ENCODE measurements at places on chromosomes 12 and 14.

- DNase-seq, result no peak
Observed at GRCh38 chr14:95495538-95496025, 20.9 kb downstream of the SYNE3 start.

- DNase-seq, result no peak
Observed at GRCh38 chr12:109807954-109808643, 25.1 kb downstream of the TRPV4 start.

GRCh38 chr14:28635387-28635786 is 131.2 kb upstream of the FOXG1 start:
- peak; percentile 23 for DNase-seq

DNA sequence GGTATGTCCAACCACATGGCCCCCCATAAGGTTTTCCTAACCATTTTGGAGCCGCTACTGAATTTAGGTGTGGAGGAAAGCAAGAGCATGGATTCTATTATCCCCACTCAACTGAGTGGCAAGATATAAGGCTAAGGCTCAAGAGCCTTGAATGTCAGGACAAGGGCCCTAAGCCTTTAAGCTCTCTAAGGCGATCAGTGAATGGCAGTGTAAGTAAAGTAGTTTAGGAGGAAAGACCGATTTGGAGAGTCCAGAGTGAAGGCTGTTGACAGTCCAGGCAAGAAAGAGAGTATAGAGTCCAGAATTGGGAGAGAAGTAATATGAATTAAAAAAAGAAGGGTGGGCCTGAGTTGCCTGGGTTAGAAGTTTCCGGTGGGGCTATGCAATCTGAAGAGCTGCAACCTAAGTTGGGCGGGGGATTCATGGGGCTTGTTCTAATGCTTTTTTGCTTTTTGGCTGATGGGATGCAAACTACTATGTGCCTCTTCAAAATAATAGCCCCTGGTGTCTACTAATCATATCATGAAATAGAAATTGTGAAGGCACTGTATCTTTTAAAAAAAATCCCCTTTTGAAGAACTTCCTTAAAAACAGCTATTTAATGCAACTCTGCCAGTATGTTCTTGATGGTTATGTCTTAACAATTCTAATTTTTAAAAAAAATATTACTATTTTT is at the start of gene SPIC:
SPIC (plus strand) TSS at position 626 of the 676 bp plus-strand sequence. CDS start 1,569 bp downstream, outside the sequence.
- DNase-seq, result no peak

- no peak for DNase-seq
Observed at GRCh38 chr12:68538726-68539614, 71.7 kb upstream of the RAP1B start.

- DNase-seq, result no peak
Observed at GRCh38 chr14:100780246-100780645, 45.7 kb upstream of the MEG3 start.

DNA sequence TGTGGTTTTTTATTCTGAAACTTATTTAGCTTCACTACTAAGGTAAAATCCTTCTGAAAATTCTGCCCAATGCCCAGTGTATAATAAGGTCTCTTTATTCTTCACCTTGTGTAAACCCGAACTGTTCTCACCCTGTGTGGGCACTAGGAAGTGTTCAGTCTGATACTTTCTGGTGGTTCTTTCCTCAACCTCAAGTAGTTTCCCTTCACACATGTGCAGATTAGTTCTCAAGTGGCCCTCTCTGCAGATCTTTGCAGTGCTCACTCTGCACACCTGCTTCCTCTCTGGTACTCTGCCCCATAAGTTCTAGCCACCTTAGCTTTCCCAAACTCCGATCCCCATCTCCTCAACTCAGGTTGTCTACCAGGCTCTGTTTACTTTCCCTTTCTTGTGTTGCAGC is 61.6 kb downstream of the RAD51B start:
- no peak for DNase-seq

GRCh38 chr12:6370576-6370935 is 4.8 kb downstream of the SCNN1A start:
- DNase-seq, result no peak

DNA sequence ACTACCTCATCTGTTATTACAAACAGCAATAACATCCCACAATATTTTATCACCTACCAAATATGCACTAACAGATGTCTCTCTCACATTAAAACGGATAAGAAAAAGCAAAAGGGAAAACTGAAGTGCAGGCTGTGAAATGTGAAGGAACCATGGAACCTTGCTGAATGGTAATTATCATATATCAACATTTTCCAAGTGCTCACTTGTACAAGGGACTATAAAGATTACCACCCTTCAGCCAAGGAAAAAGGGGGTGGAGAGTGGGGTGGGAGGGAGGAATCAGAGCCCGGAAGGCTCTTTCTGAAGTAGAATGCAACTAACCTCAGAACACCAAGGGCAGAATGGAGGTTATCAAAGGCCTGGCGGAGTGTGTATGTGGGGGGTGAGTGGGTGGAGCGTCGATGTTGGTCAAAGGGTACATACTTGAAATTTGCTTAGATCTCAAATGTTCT is 1.2 kb downstream of the SNX6 start:
- no peak for DNase-seq

GRCh38 chr12:71397433-71397954 is 42.1 kb upstream of the LGR5 start:
- DNase-seq, result no peak

DNA sequence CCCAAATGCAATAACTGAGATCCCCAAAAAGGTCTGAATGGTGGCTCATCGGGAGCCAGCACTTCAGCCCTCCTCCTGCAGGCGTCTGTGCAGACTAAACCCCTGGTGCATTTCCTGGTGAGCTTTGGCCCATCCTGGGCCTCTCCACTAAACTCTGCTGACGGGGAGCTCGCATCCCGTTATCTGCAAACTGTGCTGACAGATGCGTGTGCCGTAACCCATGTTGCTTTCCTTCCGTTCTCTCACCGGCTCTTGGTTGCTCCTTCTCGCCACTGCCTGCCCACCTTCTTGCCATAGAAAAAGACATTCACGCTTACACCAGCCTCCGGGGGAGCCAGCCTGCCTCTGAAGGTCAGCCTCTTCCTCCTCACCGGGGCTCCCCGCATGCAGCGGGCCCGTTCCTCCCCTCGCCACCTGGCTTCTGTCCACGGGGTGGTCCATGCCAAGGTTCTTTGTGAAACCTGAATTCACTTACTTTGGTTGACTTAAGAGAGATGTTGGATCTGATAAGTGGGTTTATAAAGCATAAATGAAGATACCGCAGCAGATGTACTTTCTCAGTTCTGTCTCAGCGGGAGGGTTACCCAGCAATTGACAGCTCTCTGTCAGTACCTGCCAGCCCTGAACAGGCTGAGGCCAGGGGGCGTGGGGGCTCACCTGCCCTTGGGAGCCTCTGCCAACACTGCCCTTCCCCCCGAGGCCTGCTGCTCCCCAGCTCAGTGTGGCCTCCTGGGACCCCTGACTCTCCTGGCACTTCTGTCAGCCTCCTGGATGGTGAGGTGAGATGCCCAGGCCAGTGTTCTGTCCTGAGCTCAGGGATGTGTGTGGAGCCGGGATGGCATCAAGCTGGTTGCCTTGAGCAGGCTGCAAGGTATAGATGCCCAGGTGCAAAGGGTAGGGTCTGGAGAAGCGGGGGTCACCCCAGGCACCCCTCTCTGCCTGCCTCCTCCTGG is 14.2 kb downstream of the ZFYVE21 start:
- DNase-seq, result no peak

DNA sequence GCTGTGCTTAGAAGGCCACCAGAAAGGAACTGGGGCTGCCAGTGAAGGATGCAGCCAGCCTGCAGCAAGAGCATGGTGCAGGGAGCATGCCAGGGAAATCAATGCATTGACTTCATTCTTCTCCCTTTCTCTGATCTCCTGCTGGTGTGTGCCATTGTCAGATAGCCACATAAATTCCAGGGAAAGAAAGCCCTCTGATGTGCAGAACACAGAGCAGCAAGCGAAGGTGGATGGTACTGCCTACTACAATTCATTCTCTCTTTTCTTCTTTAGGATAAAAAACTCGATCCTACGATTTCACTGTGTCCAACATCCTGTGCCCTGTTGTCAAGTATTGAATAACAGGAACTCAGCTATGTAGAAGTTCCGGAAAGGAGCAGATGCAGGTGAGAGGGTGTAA is 446.7 kb upstream of the TMEM132C start:
- no peak for DNase-seq

DNA sequence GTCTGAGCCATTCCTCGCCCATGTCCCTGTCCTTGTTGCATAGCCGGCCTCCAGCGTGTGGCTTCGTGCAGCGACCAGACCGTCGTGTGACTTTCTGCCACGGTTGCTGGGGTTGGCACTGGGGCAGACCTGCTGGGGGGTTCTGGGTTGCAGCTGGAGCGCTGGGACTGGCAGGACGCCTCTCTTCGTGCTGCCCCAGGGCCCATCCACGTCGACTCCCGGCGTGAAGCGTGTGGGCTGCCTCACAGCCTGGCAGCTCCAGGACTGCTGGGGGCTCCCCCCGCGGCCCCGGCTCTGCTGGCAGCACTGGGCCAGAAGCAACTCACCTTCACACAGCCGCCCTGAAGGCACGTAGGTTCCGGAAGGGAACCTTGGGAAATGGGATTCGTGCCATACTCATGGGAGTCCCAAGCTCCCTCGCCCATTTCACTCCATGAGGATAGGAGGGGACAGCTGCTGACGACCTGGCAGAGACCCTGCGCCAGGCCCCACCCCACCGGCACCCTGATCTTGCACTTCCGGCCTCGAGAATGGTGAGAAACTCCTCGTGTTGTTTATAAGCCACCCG is 51.9 kb downstream of the GALNT9 start:
- DNase-seq, result no peak

DNA sequence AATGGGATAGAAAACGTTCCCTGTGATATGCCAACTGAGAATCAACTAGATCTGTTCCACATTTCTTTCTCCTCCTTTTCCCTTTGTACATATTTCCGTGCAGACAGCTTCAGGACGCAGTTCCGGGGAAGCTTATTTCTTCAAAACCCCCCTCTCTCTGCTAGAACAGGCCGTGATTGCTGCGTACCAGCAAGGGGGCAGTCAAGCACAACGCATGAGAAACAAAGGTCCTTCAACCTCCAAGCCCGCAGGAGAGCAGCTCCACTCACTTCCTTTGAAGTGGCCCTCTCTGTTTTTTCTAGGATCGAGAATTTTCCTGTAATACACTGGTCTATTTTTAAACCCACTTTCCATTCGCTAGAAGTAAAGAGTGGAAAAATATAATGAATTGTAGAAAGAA is 80.8 kb downstream of the ZNF664 start:
- peak; percentile 73 for DNase-seq

DNA sequence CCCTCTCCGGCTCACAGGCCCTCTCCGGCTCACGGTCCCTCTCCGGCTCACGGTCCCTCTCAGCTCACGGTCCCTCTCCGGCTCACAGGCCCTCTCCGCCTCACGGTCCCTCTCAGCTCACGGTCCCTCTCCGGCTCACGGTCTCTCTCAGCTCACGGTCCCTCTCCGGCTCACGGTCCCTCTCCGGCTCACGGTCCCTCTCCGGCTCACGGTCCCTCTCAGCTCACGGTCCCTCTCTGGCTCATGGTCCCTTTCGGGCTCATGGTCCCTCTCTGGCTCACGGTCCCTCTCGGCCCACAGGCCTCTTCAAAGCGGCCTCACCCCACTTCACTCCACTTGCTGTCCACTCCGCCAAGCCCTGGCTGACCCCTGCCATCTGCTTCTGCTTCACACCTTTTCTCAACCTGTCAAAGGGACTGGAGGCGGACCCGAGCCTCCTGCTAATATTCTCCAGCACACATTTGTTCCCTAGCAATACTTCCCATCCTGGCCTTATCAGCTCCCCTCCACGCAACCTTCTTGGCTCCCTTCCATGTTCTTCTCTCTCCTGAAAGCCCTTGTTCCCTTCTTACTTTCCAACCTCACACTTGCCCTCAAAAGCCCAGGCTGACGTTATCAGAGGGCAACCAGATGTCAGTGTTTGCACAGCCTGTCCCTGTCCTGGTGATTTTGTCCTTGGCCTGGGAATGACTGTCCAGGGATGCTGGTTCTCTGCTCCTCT is 176.7 kb downstream of the CALM1 start:
- DNase-seq, result no peak

- peak; percentile 76 for DNase-seq
Observed at GRCh38 chr12:57243521-57244311, 7.3 kb downstream of the STAC3 start.

- no peak for DNase-seq
Observed at GRCh38 chr14:30064454-30064853, 136.8 kb upstream of the PRKD1 start.

DNA sequence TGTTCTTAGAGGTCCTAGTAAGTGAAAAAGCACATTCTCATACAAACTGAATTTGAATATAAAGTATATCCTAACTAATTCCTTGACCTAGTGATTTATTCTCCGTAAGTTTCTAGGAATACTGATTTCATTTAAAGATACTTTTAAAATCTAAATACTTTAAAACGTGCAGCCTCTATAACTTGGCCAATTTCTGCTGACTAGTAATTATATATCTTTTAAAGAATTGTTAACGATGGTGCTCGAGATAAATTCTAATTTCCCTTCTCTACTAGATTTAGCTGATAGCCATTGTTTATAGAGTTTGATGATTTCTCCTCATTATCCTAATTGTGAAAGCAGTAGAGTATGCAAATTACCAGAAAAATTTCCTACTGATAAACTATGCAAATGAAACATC is 257.9 kb downstream of the ADAMTS20 start:
- no peak for DNase-seq

DNA sequence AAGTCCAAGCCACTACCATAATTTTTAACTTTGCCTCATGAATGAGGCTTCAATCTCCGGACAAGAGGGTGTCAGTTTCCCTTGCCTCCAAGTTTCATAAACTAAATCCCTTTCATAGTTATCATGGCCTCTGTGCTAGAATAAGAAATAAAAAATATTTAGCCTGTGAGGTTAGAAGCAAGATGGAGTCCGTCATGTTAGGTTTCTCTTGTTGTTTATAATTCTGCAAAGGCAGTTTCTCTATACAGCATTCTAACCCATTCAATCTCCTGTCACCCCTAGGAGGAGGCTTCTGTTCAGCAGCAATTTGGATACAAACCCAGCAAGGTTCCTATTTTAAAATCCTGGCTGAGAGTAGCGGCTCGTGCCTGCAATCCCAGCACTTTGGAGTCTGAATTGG is 15.8 kb upstream of the RAN start:
- no peak for DNase-seq

GRCh38 chr14:97930166-97930565 is 1133.0 kb downstream of the VRK1 start:
- DNase-seq, result no peak

DNA sequence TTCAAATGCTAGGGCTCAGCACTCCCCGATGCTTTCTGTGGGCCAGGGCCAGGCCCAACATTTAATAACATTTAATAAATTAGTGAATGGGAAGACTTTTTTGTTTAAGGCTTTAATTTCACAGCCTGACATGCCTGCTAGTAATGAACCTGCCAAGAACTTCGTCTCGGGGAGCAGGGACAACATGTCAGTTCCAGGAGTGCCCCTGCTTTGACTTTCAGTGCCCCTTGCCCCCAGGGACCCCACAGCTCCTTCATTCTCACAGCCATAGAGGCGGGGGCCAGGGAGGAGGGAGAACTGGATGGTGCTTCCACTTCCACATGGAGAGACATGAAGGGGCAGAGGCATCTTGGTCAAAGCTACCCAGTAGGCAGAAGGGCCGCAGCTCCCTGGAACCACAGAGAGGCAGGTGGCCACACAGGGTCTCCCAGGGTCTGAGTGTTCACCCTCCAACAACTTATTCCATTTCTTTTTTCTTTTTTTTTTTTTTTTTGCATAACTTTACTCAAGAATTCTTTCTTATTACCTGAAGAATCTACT is 66.0 kb upstream of the DDX11 start:
- DNase-seq, result no peak

Data from SK-N-DZ (cell line).